Activated T-cell treated with anti-CD3 and anti-CD28 coated beads for 4 hours (primary cell): ENCODE measurements at places on chromosomes 6 and 20.

DNA sequence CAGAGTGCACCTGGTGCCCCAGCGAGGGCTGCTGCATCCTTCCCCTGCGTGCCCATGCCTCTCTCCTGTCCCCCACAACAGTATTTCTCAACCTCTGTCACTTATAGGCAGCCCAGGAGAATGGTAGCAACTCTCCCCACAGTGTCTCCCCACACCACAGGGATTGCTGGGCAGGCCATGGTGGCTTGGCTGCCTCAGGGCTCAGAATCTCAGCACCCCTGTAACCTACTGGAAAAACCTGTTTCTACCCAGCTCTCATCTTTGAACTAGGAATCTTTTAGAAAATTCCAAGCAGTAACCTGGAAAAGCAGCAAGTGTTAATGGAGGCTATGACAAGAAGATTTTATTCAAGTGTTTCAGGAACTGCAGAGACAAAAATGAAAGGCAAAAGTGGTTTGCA lies 38.0 kb downstream of the CD164 start:
- DNase-seq, result no peak

GRCh38 chr6:13005994-13006393 lies 289.4 kb downstream of the PHACTR1 start:
- DNase-seq, result no peak

DNA sequence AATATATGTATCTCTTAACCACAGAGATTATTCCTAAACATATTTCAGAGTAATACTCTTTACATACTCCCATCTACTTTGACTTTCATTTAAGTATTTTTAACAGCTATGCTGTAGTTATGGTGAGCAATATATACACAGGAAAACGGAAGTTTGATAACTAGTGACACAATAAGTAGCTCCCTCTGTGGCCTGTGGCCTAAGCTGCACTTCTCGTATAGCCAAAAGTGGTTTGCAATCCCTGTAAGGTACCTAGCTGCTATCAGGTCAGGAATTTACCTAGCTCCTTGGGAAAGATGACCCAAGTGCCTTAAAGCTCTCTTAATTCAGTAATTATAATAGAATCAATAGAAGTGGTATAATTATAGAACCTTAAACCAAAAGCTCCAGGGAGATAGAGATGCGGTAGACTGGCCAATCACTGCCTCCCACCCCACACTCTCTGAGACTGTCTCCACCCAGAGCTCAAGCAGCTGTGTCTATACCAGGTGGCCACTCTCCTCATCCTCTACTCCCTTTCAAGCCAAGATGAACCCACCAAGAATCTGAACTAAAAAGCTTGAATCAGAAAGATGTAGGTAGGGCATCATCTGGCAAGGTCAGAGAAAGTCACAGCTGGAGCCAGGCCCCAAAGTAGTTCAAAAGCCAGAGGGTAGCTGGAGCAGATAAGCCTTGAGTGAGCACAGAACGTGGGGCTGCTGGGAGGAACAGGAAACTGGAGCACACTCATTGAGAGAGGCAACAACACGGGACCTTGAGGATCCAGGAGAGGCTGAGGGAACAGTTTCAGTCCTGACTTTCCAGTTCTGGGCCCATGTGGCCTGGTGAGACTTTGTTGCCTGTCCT lies 84.9 kb upstream of the ASF1A start:
- no peak for DNase-seq

- DNase-seq, result no peak
These were observed 3.6 kb upstream of the BNIP5 start for GRCh38 chr6:36340306-36340617.

DNA sequence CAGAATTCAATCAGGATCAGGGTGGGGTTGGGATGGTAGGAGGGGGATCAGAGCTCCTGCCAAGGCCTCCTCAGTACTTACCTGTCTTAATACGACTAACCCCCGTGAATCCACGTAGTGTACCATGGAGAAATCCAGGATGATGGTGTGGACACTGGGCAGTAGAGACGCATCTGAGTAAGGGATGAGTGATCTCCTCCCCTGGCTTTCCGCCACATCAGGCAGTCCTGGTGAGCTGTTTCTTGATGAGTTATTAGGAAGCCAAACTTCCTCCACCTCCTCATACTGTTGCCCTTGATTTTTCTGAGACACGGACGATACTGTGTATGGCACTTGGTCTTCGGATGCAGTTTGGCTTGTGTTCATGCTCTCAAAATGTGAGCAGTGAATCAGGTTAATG lies 34.2 kb upstream of the SRPK1 start:
- DNase-seq, result no peak
